HuH-7 (cell line): ENCODE measurements at places on chromosomes 3 and 15.
A peak's percentile ranks its signal among the peaks of the same experiment; 100 is the strongest.

GRCh38 chr3:18134386-18135059, 290.6 kb downstream of the SATB1 start:
- DNase-seq, result no peak

GRCh38 chr3:190167936-190168680, 47.4 kb upstream of the P3H2 start:
- no peak for DNase-seq

- no peak for DNase-seq
Observed at GRCh38 chr15:84840255-84840654, 23.1 kb downstream of the ALPK3 start.

- no peak for DNase-seq
Observed at GRCh38 chr15:94233441-94233840, 2.1 kb downstream of the MCTP2 start.

DNA sequence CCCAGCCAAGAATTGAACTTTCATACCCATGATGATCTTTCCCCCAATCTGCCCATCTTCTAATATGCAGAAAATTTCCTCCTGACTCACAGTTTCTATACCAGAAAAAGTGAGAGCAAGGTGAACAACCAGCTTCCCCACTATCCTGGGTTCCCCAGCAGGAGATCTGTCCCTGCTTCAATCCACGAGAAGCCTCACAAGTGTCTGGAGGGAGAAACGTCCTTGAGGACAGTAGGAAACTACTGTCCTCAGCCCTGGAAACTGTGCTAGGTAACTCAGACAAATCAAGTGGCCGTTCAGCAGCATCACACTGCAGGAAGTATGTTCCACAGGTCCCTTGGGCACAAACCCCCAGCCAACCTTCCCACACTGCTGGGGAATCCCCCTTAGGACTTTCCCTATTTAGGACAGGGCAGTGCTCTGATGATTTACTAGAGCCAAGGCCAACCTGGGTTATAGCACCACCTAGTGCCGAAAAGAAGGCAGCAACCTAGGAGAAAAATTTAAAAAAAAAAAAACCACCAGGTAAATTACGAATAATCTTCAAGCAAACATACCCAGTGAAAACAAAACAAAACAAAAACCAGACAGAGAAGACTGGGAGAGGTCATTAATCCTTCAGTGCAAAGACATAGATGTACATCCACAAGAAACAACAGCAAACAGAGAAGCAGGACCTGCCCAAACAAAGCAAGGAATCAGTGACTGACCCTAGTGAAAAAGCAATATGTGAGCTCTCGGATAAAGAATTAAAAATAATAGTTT, 36.0 kb downstream of the MORC1 start:
- DNase-seq, result peak; percentile 32

DNA sequence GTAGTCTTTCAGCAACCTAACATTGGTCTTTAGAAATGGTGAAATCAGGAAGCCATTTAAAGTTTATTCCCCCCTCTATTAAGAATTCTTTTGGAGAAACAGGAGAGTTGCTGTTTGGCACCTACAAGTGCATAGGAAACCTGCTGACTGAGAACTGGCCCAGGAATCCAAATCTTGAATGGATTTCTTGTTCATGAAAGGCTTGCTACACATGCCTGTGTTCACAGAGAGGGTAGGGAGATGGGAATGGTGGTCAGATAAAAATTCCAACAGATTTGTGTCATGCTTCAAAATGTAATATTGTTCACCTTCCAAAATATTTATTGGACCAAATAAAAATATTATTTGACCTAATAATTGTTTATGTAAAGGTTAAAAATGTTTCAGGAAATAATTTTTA, 24.2 kb upstream of the ZPLD1 start:
- DNase-seq, result no peak

- DNase-seq, result peak; percentile 17
Observed at GRCh38 chr15:64582202-64582601, 121.8 kb downstream of the ZNF609 start.

- no peak for DNase-seq
Observed at GRCh38 chr15:81160312-81161159, 26.5 kb downstream of the CFAP161 start.

DNA sequence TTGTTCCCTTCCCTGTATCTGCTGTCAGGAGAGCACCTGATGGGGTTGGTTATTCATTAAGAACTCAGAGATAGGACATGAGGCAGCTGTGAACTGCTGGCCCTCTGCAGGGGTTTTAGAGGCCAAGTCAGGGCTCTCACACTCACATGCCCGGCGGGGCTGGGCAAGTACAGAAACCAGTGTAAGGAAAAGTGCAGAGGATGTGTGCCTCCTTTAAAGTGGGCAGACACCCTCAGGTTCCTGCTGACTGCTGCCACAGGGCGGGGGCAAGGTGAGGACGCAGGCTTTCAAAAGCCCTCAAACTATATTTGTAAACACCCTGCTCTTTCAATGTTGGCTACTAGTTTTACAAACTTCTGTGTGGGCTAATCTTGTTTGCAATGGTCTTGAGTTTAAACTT, 22.4 kb downstream of the CXCR6 start:
- no peak for DNase-seq

- no peak for DNase-seq
Observed at GRCh38 chr15:94610069-94610468, 378.7 kb downstream of the MCTP2 start.

- no peak for DNase-seq
Observed at GRCh38 chr15:41988896-41989572, 16.7 kb upstream of the EHD4 start.

DNA sequence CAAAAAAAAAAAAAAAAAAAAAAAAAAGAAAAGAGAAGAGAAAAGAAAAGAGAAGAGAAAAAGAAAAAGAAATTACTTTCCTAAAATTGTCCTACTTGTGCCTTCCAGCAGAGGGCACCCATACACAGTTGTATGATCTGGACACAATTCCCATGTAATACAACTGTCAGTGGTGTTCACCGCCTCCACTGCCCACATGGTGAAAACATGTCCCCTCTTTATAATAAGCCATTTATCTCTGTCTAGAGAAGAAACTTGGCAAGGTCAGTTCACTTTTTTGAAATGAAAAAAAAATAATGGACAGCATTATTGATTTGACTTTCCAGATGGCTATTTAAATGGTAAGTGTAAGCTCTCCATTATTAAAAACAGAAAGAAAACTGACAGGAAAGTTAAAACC, 459.4 kb downstream of the GBE1 start:
- peak; percentile 13 for DNase-seq

- DNase-seq, result no peak
Observed at GRCh38 chr3:129745253-129745652, 138.8 kb upstream of the PLXND1 start.

DNA sequence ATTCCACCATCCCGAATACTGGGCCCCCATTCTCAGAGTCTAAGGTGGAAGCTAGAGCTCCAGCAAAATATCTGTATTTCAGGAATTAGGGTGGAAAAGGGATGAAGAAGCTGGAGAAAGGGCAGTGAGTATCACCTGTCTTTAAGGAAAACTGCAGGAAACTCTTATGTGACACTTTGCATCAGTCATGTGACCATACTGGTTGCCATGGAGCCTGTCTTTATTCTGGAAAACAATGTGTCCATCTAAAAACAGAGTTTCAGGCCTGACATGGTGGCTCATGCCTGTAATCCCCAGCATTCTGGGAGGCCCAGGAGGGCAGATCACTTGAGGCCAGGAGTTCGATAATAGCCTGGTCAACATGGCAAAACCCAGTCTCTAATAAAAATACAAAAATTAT, 52.9 kb upstream of the FSIP1 start:
- DNase-seq, result no peak

- DNase-seq, result peak; percentile 5
Observed at GRCh38 chr15:50315814-50316630, 39.0 kb downstream of the GABPB1 start.

DNA sequence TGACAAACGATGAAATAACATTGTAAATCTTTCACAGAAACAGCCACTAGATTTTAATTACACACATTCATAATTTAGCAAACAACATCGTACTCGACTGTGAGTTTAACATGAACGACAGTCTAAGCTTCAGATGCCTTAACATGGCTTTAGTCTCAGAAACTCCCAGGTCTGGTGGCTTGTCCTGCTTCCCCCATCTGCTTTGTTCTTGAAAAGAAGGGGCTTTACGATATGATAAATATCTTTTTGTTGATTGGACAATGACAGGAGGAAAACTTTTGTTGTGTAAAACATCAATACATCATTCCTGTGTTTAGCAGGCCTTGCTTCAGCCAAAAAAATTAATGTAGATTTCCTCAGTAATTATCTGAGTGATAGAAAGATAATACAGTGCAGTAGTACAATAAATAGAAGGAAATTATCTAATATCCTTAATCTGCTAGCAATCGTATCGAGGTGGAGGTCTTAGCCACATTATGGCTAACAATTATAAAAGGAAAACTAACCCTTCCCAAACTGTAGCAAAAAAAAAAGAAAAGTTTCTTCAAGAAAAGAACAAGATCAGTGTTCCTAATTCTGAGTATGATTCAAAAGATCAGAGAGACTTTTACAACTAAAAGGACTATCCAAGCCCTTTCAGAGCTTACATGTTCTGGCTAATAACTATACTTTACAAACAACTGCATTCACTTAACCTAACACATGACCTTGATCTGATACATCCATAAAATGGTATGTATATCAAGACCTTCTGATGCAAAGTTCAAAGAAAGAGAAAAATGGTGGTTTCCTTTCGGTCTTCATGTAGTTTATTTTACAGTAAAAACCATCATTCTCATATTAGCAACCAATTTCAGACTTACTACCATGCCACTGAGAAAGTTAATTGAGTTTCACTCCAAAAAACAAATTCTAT, 535.7 kb downstream of the FOXP1 start:
- DNase-seq, result no peak

GRCh38 chr3:99803297-99803696, 14.4 kb upstream of the CMSS1 start:
- DNase-seq, result no peak

DNA sequence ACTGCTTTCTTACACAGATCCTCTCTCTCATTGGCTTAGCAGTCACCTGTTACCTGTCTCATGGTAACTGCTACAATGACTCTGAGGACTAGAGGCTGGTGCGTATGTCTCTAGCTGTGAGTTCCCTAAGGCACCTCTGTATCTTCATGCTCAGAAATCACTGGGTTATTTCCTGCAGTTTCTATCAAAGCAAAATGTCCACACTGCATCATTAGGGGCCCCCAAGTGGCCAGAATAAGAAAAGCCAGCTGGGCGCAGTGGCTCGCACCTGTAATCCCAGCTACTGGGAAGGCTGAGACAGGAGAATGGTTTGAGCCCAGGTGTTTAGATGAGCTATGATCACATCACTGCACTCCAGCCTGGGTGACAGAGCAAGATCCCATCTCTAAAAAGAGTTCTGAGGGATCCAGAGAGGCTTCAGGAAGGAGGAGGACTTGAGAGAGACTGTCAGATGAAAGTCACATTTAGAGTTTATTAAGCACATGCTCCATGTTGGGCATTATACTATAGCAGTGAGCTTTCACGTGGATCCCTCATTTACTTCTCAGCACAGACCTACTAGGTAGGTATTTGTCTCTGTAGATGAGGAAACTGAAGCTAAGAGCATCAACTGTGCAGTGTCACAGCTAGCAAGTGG, 2.3 kb upstream of the VPS18 start:
- DNase-seq, result no peak

DNA sequence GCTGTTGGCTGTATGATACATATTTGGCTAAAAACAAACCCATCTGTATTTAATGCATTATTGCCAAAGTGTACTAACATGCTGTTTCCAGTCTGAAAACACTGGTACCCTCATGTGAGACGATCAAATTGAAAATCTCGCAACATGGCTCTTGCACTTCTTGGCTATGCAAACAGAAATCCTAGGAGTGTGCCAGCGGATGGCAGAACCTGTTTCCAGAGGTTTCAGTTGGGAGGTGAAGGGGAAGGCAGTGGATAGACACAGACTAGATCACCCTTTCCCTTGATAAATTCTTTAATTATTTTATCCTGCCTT, 350.3 kb downstream of the TUSC7 start:
- DNase-seq, result no peak

- DNase-seq, result no peak
Observed at GRCh38 chr15:39192351-39192750, 388.5 kb upstream of the THBS1 start.

GRCh38 chr3:74883690-74884089, 269.2 kb upstream of the CNTN3 start:
- DNase-seq, result no peak

DNA sequence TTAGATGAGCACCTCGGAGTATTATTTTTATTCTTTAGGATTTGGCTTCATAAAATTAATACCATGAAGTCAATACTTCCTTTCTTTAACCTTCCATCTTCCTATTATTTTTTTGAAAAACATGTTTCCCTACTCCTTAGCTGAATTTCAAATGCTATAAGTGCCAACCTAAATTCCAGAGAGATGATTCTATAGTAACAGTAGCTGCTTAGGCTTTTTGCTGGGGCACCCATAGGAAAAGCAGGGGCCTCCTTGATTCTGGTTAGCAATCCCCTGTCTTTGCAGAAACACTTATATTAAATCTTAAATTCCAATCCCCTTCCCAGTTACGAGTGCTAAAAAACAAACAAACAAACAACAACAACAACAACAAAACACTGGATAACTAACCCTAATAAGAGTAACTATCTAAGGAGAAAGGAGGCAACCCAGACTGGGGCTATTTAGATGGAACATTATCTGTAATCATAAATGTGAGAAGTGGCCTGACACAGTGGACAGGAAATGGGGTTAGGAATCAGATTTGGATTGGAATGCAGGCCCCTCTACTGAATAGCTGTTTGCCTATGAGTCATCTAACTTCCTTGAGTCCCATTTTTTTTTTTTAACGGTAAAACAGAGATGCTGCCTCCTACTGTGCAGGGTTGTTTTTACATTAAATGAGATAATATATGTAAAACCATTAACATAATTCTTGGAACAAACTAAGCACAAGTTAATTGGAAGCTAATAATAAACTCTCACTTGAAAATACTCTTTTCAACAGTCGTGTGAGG, 148.1 kb downstream of the WDR72 start:
- DNase-seq, result no peak

- DNase-seq, result no peak
Observed at GRCh38 chr15:25850154-25851111, 12.7 kb downstream of the ATP10A start.
